ENCODE measurements at places on chromosomes 2 and 18.

DNA sequence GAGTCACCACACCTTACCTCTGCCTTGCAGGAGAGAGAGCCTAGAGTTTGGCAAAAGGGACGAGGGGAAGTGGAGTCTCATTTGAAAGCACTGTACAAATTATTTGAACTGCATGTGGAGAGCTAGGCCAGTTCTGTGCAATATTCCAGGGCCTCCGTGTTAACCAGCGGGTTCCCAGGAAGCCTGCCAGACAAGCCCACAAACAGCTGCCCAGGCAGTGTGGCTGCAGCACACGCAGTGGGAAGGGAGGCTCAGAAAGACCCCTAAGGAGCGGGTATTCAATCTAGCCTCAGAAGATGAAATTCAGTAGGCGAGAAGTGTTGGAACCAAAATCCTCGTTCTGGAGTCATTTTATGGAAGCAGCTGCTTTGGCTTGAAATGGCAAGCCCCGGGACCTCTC lies 30.7 kb downstream of the CNGA3 start:
- DNase-seq, result no peak

- no peak for DNase-seq
Observed at GRCh38 chr2:16207151-16207550, 266.8 kb downstream of the MYCN start.

GRCh38 chr2:199428291-199428690 lies 29.4 kb downstream of the SATB2 start:
- DNase-seq, result no peak

- no peak for DNase-seq
Observed at GRCh38 chr2:70523996-70524965, 29.3 kb downstream of the TGFA start.
